ENCODE measurements at places on chromosomes 13 and 19.

DNA sequence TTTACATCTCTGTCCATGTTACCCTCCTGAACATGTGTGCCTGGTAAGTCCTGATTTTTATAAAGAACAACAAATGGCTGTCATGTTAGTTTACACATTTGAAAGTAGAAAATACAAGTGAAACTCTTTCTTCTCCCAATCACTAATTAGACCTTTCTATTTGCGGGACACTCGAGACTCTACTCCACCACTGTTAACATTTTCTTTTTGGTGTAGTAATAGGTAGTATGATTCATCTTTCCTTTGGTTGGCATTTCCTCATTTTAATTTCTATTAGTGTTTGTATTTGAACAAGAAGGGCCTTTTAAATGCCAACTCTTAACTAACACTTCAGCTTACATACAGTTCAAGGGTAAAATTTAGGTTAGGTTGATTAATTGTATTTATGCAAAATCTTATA lies 371.1 kb downstream of the PCDH9 start:
- no peak for DNase-seq

DNA sequence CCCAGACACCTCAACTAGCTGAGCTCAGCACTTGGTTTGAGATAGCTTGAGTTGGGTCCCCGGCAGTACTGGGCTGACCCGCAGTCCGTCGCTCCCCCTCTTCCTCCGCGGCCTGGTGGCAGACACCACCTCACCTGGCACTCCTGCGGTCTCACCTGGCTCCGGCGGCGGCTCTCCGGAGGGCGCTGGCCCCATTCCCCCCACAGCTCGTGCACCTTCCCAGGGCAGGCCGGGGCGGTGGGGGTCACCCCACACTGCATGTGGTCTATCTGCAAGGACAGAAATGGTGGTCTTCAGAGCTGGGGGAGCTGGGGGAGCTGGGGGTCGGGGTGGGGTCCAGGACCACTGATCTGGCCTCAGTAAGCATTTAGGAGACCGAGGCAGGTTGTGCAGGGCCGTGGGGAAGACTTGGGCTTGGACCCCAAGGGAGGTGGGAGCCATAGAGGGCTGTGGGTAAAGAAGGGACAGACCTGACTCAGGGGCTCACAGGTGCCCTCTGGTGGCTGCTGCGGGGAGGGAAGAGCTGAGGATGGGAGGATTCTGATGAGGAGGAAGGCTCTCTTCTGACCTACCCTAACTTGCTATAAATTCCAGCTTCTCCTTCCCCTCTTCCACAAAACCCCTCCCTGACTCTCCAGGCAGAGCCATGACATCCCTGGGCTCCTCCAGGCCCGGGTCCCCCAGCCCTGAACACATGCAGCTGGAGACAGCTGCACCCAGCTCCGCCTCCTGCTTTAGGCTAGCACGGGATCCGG lies 6.7 kb upstream of the PLIN4 start:
- DNase-seq = peak; percentile 40

GRCh38 chr19:32289566-32290210 lies 55.7 kb upstream of the ZNF507 start:
- DNase-seq = no peak

DNA sequence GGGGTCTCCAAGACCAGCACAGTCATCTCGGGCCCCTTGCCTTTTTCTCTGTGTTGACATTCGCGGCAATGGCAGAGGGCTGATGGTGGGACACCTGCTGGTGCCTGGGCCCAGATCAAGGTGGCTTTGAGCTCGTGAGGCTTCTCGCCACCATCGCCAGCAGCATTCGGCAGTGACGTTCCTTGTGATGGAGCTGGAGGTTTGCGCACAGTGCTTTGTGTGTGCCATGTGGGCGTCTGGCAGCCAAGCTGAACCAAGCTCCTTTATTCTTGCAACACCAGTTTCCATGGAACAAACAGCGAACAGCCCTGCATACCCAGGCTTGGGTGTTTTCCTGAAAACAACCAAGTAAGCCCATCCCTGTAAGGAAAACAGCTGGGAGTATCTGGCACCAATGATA lies 9.1 kb upstream of the TMEM255B start:
- DNase-seq = no peak

GRCh38 chr19:41940731-41941409 lies 12.6 kb upstream of the ERFL start:
- no peak for DNase-seq

DNA sequence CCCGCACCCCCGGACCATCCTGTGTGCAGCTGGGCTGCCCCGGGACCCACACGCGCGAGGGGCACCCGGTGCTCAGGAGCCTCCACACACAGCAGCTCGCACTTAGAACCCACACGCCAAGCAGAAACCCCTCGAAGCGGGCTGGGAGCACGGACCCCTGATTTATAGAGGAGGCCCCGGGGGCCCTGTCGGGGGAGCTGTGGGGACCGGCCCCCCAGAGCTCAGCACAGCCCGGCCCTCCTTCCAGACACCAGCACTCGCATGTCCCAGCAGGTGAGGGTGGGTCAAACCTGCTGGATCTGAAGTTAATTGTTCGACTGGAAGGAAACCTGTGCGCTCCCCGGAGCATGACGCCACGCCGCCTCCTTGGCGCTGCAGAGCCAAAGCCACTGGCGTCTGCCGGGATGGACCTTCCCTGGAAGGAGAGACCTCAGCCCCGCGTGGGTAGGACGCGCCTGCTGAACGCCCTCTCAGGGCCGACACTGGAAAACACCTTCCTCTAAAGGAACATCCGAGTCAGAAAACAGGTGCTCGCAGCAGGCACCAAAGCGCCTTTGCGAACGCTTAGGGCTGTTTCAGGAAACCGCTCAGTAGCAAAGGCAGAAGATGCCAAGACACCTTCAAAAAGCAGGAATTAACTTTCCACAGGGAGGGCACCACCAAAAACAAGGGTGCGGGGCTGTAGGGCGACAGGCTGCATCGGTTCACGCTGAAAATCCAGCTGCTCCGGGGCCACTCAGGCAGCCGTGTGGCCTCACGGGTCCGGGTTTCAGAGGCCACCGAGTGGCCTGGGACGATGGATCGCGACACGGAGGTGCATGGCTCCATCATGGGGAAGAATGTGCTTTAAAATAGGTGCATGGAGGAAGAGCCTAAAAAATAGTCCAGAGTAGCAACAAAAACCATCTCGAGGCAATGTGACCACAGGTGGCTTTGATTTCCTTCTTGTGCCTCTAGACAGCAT lies 37.8 kb upstream of the GRTP1 start:
- no peak for DNase-seq

GRCh38 chr19:39544226-39544903 lies 4.4 kb upstream of the EID2 start:
- DNase-seq = peak; percentile 55

- DNase-seq = peak; percentile 5
These were observed 39.1 kb downstream of the GPR12 start for GRCh38 chr13:26721251-26722121.

- DNase-seq = no peak
These were observed 808.3 kb downstream of the LIG4 start for GRCh38 chr13:107407074-107407473.

- no peak for DNase-seq
These were observed 45.4 kb downstream of the CHST8 start for GRCh38 chr19:33667141-33667650.

- DNase-seq = peak; percentile 15
These were observed 24.2 kb downstream of the CEBPG start for GRCh38 chr19:33397536-33398360.

- DNase-seq = peak; percentile 56
These were observed 39.5 kb downstream of the PCCA start for GRCh38 chr13:100128373-100128772.

- no peak for DNase-seq
These were observed 23.2 kb upstream of the GTF3A start for GRCh38 chr13:27401210-27401609.

DNA sequence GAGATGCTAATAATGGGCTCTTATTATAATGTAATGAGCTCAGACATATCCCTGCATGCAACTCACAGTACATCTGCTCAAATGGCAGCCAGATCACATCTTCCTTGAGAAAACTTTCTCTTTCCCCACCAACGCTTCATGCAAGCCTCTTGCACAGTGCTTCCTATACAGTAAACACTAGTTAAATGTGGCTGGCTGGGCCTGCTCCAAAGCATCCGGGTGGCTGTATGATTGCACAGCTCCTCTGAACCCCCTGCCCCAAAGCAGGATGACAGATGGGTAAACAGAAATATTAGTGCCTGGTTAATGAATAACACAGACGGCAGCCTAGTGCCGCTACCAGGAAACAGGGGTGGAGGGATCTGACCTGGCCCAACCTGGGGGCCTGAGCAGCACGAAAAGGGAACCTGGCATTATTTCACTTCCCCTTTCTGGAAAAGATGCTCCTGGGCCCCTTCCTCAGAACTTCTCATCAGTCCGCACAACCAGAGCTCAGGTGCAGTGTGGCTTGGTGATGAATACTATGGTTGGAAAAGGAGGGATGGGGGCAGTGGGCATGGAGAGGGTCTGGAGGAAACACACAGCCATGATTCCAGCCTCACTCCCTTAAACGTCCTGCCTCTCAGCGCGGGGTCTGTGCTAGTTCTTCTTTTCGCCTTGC lies 10.8 kb downstream of the FFAR2 start:
- no peak for DNase-seq

DNA sequence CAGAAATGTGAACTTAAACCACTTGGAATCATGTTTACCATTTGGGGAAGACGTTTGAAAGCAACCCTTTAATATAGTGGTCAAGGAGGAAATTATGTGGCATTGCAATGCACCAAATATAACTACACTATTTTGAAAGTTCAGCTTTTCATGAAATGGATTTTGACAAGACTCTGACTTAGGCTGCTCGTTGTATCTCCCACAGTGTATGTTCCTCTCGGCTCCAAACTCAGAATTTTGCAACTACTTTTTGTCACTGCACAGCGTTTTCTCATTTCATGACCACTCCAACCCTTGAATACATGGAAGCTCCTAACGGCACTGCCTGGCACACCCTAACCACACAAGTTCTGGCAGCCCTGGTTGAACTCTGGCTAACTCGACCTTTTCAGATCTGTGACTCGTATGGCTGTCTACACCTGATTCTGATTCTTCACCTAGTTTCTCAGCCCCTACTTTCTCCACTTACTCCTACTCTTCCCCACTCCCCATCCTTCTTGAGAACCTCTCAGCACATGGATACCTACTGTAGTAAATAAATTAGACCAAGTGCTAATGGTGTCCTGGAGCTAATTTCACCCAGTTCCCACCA lies 7.0 kb upstream of the POMP start:
- DNase-seq = no peak

DNA sequence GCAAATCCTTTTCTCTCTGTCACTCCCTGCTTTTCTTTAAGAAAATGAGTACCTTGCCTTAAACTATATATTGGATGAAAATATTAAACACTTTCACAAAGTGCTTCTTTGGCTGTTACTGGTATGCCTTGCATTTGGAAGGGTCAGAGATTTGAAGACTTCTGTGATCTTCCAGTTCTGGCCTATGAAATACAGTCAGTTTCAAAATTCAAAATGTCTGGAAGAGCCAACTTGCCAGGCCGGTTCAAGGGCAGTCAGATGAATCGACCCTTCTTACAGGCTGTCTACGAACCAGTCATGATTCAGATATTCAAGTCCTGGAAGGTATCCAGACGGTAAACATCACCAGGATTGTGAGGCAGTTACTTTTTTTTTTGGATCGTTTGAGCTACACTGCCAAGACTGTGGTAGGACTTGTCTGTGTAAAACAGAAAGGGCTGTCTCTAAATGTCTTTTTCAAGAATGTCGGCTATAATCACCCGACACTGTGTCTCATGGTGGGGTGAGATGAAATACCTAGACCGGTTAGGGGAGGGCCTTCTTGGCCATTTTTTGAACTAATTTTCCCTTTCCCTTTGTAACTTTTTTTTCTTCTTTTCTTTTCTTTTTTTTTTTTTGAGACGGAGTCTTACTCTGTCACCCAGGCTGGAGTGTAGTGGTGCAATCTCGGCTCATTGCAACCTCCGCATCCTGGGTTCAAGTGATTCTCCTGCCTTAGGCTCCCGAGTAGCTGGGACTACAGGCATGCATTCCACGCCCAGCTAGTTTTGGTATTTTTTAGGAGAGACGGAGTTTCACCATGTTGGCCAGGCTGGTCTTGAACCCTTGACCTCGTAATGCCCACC lies 11.2 kb downstream of the ACTN4 start:
- peak; percentile 100 for DNase-seq

DNA sequence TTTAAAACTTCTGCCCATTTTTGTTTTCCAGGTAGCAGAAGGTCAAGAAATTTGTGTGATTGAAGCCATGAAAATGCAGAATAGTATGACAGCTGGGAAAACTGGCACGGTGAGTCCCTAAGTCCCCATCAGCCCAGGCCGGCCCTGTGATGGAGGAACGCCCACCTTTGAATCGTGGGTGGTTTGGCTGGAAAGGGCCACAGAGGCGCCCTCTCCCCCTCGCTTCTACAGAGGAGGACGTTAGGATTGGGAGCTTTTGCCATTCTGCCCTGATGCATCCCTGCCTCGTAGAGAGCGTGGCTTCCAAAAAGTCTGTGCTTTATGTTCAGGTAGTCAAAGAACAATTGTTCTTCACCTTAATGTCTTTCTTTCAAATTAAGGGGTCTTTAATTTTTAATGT lies 60.9 kb downstream of the GGACT start:
- DNase-seq = no peak

- no peak for DNase-seq
These were observed 17.2 kb upstream of the CRTC1 start for GRCh38 chr19:18666317-18666716.

- peak; percentile 59 for DNase-seq
These were observed 195.6 kb downstream of the GPC5 start for GRCh38 chr13:91594061-91594460.

DNA sequence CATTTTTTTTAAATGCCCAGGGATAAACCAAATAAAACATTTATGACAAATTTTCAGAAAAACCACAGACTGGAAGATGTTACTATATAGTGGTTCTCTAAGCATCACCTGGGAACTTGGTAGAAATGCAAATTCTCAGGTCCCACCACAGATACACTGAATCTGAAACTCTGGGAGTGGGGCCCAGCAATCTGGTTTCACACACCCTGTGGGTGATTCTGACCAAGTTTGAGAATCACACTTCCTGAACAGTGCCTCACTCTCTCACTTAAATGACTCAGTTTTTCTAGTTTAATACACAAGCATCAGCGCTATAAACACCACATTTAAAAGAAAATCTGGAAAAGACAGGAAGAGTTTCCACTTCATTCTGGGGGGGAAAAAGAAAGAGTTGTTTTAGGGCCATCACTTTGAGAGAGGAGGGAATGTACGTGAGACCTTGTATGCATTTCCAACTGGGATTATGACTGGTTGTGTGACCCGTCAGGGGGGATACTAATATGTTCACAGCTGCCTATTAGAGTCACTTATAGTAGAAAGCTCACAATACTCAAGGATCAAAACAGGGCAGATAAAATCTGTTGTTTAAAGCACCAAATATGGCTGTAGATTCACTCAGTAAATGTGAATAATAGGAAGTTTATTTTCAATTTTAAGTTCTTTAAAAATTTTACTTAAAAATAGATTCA lies 567.7 kb downstream of the GPC6 start:
- no peak for DNase-seq

GRCh38 chr19:20860339-20860738 lies 62.7 kb upstream of the ZNF85 start:
- DNase-seq = no peak

All from fibroblast of skin of back (primary cell).